ENCODE measurements at places on chromosomes 6 and 20.

- DNase-seq, result peak; percentile 52
Measured at GRCh38 chr20:52191132-52191915, at the start of gene ZFP64. TSS of gene ZFP64 (minus strand) at chr20:52191779. CDS start at chr20:52191636, 143 bp downstream.

- no peak for DNase-seq
Measured at GRCh38 chr6:139927236-139927635, 552.8 kb upstream of the CITED2 start.

DNA sequence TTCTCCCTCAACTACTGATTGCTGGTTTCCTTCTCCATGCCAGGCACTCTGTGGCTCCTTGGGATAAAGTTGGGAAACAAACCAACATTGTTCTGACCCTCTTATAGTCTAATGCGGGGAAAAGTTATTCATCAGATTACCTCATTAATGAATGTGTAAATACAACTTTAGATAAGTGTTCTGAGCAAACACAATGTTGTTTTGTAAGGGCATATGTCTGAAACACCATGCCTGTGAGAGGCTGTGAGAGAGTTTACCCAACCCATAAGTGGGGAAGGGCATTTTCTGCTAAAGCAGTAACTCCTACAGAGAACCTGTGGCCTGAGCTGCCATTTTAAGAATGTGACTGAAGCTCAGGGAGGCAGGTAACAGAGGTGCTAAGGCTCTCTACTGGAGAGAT lies 283.5 kb downstream of the KHDC1L start:
- DNase-seq, result no peak

DNA sequence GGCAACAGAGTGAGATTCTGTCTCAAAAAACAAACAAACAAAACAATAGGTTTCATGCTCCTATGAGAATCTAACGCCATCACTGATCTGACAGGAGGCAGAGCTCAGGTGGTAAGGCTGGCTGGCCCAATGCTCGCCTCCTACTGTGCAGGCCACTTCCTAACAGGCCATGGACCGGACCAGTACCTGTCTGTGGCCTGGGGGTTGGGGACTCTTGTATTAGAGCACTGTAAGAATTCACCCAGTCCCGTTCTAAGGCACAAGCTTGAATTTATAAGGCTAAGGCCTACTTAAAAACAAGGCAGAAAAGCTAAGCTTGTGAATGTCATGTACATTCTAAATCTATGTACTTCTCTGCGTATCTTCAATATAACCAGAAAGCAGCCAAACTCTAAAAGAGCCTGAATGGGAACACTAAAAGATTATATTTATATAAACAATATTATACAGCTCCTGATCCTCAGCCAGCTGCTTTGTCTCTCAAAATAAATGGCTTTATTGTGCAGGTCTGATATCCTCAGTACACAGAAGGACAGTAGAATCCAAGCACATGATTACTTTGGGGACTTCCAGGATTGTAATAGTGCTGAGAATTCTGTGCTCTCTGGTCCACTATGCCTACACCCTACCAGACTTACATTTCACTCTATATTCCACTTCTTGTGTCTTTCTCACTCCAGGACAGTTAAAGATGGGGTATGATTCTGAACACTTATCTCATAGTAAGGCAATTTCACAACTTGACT lies 64.5 kb upstream of the DST start:
- no peak for DNase-seq

DNA sequence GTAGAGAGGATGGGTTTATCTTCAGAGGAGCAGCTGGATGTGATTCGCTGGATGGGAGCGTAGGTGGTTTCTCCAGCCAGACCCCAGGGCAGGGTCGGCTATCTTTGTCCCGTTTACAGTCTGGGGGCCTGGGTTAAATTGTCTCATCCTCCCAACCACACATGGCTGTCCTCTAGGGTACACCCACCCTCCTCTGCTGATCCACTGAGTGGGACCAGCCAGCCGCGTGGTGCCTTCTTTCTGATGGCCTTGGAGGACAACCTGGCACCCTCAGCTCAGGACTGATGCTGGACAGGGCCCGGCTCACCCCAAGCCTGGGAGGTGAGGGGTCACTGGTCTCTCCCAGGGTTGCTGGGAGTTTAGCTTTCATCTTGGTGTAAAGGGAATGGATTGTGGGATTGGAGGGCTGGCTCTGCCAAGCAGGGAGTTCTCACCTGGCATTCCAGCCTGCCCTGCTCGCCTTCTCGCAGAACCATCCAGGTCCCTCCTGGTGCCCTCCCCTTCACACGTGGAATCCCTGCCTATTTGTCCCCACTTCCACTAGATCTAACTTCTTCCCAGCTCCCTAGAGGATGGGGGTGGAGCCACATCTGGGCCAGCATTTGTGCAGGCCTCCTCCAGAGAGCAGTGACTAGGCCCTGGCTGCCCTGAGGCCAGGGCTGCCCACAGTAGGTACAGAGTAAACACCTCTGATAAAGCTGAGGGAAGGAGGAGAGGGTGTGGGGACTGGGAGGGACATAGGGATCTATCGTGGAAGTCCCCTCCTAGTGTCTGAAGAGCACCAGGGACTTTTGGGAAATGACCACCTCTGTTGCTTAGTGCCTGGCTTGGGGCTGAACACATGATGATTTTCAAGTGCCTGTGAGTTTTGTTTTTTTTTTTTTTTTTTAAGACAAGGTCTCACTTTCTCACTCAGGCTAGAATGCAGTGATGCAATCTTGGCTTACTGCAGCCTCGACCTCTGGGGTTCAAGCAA lies 1.6 kb downstream of the ITPR3 start:
- no peak for DNase-seq

GRCh38 chr6:16901782-16902181 lies 140.5 kb upstream of the ATXN1 start:
- no peak for DNase-seq

GRCh38 chr20:5480824-5481600 lies 164.3 kb upstream of the PROKR2 start:
- DNase-seq, result no peak

GRCh38 chr20:36778831-36779655 lies 5.5 kb upstream of the DSN1 start:
- no peak for DNase-seq

DNA sequence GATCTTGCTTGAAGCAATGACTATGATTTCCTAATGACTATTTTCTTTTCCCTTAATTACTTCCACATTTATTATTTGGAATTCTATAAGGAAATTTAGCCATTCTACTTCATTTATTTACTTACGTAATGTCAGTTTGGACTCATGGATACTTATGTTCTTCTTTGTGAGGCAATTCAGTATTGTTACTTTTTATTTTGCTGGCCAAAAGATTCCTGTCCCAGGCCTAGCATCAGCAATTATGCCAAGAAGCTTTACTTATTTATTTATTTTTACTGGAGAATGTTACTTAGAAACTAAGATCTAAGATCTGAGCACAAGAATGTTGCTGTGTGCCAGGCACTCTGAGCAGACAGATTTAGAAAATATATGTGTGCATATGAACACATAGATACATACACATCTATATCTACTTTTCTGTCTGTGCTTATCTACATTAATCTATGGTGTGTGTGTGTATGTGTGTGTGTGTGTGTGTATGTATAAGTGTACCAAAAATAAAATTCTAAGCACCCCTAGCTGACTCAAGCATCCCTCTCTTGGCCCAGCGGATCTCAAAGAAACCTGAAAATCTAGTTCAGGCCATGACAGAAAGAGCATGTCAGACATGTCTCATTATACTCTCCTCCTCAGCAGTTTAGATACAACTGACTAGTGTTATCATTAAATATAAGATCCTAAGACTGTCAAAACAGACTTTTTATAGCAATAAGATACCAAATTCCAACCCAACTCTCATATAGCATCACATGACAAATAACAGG lies 640.0 kb upstream of the GJE1 start:
- no peak for DNase-seq

DNA sequence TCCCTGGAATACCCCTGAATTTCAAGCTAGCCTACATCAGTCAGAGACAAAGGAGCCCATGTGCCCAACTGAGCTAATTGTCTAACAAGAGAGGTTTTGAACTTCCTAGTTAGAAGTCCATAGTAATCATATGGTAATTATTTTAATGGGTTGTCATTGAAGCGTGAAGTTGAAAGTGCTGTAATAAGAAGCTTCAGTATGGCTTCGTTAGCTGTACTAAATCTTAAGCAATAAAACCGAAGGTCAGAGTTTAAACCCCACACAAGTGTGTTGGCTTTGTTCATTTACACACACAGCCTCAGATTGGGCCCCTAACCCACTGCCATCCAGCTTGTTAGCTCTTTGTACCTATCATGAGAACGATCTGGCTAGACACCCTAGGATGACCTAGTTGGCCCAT lies 195.6 kb upstream of the RIN2 start:
- no peak for DNase-seq

DNA sequence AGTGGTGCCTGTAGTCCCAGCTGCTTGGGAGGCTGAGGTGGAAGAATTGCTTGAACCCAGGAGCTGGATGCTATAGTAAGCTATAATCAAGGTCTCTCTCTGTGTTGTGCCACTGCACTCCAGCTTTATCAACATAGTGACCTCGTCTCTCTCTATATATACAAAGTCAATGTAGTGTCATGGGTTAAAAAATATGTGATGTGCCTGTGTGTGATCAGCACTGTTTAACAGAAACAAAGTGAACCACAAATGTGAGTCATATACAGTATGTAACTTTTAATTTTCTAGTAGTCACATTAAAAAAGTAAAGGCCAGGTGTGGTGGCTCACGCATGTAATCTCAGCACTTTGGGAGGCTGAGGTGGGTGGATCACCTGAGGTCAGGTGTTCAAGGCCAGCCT lies 85.3 kb upstream of the RNF24 start:
- DNase-seq, result no peak

DNA sequence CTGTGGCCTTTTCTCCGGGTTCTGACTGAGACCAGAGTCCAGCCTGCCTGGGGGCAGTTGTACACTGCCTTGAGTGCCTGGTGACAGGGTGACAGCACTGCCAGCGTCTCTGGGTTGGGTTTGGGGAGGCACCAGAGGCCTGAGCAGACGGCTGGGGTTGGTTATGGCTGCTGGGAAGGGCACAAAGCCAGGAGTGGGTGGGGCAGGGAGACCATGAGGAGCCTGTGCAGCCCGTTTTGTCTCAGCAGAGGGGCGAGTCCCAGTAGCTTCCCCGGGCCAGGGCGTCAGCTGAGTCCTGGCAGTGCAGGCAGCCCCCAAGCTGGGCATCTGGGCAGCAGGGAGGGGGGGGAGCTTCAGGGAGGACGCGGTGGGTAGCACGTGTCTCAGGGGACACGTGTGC lies 15.3 kb upstream of the SULF2 start:
- DNase-seq, result no peak

- no peak for DNase-seq
Measured at GRCh38 chr6:7136859-7137334, 29.1 kb downstream of the RREB1 start.

DNA sequence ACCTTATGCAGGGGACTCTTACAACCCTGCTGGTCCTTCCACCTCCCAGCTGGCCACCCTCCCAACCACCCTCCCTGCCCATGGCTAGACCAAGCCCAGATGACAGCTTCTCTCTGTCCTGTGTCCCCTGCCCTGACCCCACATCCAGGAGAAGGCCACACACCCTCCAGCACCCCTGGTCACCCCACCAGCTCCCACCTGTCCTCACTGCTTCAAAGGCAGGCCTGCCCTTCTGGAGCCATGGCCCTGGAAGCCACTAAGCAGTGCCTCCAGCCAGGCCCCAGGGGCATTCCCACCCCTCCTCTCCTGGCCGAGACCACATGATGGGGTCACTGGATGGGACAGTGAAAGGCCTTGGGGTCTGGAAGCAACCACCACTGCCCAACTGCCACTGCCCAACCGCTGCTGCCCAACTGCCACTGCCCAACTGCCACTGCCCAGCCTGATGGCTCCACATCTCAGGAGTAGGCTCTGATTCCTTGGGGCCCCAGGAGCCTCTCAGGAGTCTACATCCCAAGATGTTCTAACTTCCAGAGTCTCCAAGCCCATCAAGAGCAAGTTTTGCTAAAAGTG lies 30.5 kb downstream of the UBD start:
- no peak for DNase-seq

GRCh38 chr20:13638162-13638495 lies 603 bp downstream of the TASP1 start:
- DNase-seq, result peak; percentile 52

DNA sequence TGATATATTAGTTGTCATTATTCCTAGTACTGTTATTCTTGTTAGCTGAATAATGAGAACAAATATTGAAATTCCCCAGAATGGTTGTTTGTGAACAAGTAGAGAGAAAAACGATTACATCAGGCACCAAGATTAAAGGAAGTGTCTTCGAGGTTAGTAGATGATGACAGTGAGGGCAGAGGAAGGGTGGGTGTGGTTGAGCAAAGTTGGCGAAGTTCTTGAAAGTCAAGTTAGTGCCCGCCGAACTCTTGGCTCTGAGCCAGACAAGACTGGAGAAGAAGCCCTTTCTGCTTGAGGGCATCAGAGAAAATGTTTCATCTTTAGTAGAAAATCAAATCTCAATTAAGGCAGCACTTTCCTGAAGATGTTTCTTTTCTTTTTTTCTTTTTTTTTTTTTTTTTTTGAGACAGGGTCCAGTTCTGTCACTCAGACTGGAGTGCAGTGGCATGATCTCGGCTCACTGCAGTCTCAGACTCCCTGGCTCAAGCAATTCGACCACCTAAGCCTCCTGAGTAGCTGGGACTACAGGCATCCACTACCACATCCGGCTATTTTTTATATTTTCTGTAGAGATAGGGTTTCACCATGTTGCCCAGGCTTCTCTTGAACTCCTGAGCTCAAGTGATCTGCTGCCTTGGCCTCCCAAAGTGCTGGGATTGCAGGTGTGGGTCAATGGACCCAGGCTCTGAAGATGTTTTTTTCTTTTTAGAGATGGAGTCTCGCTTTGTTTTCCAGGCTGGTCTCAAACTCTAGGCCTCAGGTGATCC lies 77.1 kb downstream of the SGK1 start:
- no peak for DNase-seq

DNA sequence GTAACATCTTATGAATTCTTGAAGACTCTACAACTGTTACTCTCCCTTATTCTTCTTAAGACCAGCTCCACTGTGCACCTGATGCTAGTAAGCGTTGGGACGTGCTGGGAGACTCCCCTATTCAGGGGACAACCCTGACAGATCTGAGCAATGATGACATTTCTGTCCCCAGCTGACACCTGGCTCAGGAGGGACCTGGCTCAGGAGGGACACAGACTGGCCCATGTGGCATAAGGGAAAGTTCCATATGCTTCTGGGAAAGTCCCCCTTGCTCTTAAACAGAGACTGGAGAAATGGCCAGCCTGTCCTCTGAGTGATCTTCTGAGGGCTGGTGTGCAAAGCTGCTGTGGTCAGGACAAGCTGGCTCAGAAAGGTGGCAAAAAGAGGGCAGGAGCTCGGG lies 10.0 kb upstream of the CD93 start:
- no peak for DNase-seq

Data from kidney glomerular epithelial cell (primary cell).